ENCODE measurements at places on chromosomes 6 and 20. TPM values are rescaled to one million over a fixed set of nuclear protein-coding genes. Genes with fewer than 3 reads are reported as not detected.

DNA sequence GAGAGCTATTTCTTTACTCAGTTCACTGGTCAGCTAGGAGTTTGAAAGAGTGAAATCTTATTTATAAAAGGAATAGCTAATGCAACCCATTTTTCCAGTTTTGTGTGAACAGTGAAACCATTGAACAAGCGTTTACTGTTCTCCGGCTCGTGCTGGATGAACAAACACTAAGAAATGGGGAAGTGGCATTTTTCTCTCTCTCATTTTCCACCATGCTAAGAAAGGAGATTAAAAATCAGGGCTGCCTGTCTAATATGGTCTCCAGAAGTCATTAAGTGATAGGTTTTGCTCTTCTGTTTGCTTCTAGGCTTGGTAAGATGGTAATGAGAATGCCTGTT lies 774 bp upstream of the SFT2D1 start:
- no peak for DNase-seq

GRCh38 chr6:83127258-83127657 lies 59.8 kb downstream of the DOP1A start:
- DNase-seq, result no peak

GRCh38 chr6:49519660-49520059 lies 19.9 kb downstream of the GLYATL3 start:
- DNase-seq, result no peak

DNA sequence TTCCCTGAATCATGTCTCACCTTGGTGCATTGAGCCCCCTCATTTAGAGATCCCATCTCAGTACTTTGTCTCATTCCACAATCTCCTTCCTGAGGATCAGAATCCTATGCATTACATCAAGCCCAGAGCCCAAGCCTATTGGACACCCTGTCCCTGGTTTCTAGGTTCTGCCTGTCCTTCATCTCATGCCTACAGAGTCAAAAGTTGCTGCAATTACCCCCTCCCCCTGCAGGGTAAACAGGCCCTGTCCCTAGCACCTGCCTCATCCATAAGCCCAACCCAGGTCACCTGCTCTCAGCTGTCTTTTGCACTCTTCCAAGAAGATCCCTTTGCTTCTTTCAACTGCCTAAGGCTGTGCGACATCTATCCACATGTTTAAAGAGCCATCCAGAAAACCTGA lies 93.9 kb downstream of the SPTLC3 start:
- no peak for DNase-seq

The PLCB4 gene
- total RNA-seq, result 9.3 TPM

- DNase-seq, result no peak
Measured at GRCh38 chr6:113634352-113635163, 222.6 kb upstream of the MARCKS start.

The OR12D3 gene
- total RNA-seq, result not detected

DNA sequence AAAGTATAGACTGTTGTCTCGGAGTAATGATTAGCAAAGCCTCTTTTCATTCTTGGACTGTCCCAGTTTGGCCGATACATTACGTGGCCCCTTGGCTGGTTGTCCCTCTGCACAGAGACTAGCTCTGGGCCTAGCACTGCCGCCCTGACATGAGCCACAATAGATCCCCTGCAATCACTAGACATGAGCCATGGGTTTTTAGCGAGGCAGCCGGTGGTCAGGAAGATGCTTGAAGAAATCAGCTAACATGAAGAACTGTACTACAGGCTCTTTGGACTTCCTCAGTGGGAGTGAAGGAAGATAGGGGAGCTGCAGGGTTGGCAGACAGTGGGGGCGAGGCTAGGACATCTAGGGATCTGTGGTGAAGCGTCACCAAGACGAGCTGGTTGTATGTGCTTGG lies 11.0 kb downstream of the DUSP22 start:
- DNase-seq, result no peak

GRCh38 chr6:25365154-25365553 lies 86.0 kb downstream of the CARMIL1 start:
- no peak for DNase-seq

- no peak for DNase-seq
Measured at GRCh38 chr20:43567477-43567876, 8.7 kb downstream of the SGK2 start.

DNA sequence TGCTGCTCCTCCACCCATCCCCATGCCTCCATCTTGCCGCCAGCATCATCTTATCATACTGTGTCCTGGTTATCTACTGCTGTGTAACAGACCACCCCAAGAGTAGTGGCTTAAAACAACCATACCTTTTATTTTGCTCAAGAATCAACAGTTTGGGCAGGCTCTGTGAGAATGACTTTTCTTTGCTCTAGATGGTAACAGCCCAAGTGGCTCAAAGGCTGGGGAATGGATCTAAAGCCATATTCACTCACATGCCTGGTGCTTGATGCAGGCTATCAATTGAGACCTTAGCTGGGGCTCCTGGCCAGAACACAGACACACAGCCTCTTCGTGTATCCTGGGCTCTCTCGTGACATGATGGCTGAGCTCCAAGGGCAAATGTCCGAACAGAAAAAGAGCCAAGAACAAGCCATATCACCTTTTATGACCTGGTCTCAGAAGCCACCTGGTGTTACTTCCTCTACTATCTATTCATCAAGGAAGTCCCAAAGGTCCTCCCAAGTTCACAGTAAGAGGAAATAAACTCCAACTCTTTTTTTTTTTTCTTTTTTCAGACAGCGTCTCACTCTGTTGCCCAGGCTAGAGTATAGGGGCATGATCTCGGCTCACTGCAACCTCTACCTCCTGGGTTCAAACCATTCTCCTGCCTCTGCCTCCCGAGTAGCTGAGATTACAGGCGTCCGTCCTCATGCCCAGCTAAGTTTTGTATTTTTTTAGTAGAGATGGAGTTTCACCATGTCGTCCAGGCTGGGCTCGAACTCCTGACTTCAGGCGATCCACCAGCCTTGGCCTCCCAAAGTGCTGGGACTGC lies 159.3 kb upstream of the JARID2 start:
- DNase-seq, result no peak

The OVOL2 gene
- 13.0 TPM for total RNA-seq

- no peak for DNase-seq
Measured at GRCh38 chr6:142773324-142773723, 171.7 kb downstream of the HIVEP2 start.

DNA sequence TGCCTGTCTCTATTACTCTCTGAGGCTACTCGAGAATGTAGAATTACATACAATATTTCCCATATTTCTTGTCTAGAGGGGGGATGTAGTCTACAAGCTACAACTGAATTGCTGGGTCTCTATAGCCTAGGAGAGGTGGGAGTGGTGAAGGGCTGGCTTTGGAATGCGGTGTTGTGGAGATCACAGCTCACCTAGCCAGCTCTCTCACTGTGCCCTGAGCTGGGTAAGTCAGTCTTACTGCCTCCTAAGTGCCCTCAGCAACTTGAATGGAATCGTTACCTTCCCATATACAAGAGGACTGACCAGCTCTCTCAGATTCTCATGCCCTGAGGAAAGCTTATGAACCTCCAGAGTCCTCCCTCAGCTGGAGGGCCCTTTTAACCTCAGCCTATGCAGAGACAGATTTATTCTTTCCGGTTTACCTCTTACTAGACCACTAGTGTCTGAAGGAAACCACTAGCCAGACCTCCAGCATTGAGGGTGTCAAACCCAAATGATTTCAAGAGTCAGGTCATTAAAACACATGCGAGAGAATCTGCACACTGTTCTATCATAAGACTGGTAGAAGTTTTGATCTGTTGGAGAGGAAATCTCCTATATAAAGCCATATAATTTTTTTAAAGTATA lies 20.6 kb downstream of the VIP start:
- DNase-seq, result no peak
